Heart left ventricle (tissue), 16 donors: ENCODE measurements at places on chromosomes 4 and X.

GRCh38 chrX:24334461-24334860 is 20.6 kb upstream of the SUPT20HL2 start:
- no peak for DNase-seq

DNA sequence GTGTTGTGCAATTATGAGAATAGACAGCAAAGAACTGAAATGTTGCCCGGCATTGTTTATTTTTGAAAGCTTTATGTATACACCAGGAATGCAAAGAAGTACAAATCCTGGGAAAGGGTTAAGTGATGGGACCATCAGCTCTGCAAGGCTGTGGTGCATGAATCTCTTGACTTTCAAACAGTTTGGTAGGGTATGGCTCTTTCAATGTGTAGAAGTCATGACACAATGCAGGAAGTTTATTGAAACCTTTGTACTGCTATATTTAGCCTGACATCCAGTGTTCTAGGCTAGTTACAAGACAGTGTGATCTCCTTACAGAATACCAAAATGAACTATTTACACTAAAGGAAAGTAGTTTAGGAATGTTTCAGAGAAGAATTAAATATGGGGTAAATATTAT is 206.8 kb upstream of the HAND2 start:
- no peak for DNase-seq

- no peak for DNase-seq
Observed at GRCh38 chr4:98803251-98803650, 125.7 kb downstream of the EIF4E start.

DNA sequence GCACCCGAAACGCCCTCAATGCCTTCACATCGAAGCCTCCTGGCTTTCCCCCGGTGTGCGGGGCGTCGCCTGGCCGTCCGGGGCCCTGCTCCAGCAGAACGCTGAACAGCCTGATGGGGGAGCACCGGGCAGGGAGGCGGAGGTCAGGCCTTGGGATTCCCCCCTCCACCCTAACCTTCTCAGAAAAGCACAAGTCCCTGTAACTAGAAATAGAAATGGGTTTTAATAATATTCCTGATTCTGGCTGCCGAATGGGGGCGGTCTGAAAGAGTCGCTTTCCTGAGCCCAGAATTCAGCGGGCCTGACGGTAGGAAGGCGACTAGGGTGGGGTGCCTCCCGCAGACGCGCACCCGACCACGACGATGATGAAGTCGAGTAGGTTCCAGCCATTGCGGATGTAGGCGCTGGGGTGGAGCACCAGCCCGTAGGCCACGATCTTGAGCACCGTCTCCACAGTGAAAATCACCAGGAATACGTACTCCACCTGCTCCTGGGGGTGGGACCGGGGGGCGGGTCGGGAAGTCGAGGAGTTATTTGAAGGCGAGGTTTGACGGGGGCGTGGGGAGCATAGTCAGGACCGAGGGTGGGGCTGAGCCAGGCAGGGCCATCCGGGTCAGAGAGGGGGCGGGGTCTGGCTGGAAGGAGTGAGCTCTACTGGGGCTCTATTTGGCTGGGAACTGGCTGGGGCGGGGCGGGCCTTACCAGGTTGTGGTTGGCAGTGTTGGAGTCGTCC is 2.5 kb downstream of the CACNA1F start:
- peak; percentile 63 for DNase-seq

DNA sequence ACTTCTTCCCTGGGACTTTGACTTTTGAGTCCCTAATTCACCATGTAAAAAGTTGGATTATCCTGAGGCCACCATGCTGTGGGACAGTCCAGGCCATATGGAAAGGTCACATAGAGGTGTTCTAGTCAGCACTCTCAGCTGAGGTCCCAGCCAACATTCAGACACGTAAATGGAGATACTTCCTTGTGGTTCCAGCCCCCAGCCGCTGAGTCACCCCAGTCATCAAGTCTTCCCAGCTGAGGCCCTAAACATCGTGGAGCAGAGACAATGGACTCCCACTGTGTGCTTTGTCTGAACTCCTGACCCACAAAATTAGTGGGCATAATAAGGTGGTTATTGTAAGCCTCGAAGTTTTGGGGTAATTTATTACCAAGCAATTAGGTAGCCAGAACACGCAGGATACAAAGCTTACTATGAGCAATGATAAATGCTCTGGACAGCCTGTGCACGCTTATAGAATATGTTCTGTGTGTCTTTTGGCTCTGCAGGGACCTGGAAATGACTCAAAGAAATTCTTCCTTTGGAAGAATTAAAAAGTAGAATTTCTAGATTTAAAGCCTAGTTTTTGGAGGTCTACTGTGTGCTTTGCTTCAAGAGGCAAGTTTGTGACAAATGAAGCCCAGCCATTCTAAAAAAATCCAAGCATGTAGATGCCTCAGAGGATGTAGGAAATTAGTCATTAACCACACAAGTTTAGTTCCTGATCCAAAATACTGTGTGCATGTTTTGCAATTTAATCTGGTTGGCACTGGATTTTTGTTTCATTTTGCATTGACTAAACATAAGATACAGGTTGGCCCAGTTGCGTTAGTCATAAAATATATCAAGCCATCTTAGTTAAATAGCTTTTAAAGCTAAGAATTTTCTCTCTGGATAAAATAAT is 33.2 kb upstream of the SLC9A7 start:
- DNase-seq: no peak

- DNase-seq: no peak
Observed at GRCh38 chr4:129821073-129821472, 725.1 kb downstream of the C4orf33 start.

DNA sequence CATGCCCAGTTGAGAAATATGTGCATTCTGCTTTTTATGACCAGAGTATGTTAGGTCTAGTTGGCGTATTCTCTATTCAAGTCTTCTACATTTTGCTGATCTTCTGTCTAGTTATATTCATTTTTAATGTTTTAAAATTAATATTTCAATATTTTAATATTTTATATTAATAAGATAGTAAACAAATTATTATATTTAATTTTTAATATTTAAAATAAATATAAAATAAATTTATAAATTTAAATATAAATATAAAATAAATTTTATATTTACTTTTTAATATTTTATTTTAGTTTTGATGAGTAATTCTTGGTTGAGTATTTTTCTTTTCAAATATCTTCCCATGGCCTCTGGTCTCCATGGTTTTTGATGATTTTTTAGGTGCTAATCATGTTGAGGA is 123.8 kb downstream of the GABRA2 start:
- no peak for DNase-seq
